ENCODE measurements at places on chromosomes 7 and 10.

DNA sequence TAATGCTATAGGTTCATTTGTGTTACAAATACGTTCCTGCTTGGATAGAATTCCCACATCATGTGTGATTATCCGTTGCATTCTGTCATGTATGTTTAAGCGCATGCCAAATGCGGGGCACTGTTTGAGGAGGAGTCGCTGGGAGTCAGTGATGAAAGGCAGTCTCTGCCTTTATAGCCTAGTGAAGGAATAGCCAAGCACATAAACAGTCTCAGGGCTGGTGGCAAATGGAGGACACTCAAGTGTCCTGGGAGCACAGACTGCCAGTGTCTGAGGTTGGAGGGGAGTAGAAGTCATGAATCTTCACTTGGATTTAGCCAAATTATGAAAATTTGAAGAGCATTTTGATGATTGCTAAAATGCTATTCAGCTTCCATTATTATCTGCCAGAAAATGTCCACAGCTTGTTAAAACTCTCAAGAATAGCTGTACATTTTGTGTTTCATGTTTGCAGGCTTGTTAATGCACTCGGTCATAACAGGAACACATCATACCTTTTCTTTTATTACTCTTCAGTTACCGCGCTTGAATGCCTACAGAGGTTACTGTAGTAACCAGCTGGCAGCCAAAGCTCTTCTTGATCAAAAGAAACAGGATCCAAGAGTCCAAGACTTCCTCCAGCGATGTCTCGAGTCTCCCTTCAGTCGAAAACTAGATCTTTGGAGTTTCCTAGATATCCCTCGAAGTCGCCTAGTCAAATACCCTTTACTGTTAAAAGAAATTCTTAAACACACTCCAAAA lies 41.6 kb downstream of the NET1 start:
- no peak for DNase-seq

DNA sequence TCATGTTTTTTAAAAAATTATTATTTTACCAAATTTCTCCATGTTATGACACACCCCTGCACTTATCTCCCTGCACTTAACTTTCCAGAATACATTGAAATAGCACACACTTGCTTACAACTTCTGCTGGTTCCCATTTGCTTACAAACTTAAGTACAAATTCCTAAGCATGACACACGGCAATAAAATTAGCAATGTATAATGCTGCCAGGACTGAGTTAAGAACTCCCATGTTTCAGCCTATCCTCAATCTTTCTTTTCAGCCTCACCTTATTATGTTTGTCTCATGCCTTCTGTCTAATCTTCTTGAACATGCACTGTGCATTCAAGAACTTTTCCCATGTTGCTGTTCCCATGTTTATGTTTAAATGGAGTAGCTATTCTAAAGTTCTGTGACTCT lies 40.8 kb downstream of the PRPS1L1 start:
- no peak for DNase-seq

GRCh38 chr10:62972103-62972502 lies 155.9 kb upstream of the EGR2 start:
- DNase-seq = no peak

DNA sequence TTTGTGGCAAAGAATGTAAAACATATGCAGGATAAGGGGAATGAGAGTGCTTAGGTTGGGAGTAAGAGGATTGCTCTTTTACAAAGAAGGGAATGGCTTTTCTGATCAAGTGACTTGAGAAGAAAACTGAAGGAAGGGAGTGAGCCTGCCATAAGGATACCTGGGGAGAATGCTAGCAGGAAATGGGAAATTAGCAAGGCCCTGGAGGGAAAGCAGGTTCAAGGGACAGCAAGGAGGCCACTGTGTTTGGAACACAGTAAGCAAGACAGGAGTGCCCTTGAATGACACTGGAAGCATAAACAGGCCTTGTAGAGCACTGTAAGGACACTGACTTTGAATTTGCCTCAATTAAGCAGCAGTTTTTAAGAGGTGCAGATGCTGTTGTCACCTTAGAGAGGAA lies 1069.9 kb downstream of the DNAJB9 start:
- no peak for DNase-seq

DNA sequence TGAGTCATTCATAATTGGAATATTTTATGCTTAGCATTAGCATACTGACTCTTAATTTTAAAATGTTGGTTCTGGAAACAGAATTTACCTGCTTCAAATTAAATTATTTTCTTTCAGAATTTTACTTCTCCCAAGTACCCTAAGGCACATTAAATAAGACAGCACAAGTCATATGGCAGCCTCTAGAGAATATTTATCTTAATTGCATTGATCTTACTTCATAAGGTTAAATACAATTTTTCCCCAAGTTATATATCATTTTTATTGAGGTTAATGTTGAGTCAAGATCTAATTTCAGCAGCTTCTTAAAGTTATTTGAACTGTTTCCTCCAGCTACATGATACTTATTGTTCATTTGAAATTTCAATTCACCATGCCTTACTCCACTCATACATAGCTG lies 123.1 kb upstream of the IMMP2L start:
- DNase-seq = no peak

DNA sequence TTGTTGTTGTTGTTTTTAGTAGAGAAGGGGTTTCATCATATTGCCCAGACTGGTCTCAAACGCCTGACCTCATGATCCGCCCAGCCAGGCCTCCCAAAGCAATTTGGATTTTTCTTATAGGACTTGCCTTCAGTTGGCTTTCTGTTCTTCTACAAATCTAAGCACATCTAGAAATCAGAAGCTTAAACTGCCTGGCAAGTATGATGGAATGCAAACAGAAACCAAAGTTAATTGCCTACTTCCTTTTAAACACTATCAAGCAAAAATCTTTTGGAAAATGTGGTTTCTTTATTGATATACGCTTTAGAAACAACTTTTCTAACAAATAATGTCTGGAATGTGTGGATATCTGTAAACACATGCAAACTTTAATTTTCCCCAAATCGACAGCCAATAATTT lies 64.9 kb downstream of the USP6NL start:
- no peak for DNase-seq

- DNase-seq = peak; percentile 65
These were observed 3.9 kb upstream of the MACC1 start for GRCh38 chr7:20220921-20221547.

DNA sequence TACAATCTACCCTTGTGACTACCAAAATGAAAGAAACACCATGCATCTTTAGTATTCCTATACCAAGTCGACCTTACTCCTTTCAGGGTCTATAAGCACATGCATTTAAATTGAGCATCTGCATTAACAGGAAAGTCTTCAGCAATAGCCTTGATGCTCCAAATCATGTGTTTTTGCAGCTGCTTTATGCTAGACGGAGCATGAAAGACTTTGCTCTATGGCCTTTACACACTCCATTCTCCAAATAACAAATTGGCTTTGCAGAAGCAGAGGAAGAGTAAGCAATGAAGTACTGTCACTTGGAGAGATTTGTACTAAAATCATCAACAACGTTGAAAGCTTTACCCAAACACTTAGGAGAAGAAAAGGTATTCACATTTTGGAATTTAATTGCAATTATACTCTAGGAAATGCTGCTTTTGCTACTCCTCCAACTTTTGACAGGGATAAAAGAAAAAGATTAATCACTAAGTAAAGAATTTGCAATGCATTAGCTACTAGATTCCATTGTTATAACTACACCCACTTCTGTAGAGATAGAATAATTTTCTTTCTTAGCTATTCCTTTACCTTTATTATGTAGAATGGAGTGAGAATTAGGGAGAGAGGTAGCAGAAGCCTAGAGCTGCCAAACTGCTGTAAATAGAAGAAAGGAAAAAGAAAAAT lies 131.8 kb downstream of the SEMA3E start:
- no peak for DNase-seq

- no peak for DNase-seq
These were observed 49.1 kb upstream of the ADCY1 start for GRCh38 chr7:45525057-45525456.

GRCh38 chr10:21528236-21529031 lies 3.0 kb upstream of the SKIDA1 start:
- no peak for DNase-seq

GRCh38 chr7:136030330-136030729 lies 53.2 kb upstream of the MTPN start:
- no peak for DNase-seq

- no peak for DNase-seq
These were observed 255.2 kb downstream of the MDFIC start for GRCh38 chr7:115177103-115177502.

DNA sequence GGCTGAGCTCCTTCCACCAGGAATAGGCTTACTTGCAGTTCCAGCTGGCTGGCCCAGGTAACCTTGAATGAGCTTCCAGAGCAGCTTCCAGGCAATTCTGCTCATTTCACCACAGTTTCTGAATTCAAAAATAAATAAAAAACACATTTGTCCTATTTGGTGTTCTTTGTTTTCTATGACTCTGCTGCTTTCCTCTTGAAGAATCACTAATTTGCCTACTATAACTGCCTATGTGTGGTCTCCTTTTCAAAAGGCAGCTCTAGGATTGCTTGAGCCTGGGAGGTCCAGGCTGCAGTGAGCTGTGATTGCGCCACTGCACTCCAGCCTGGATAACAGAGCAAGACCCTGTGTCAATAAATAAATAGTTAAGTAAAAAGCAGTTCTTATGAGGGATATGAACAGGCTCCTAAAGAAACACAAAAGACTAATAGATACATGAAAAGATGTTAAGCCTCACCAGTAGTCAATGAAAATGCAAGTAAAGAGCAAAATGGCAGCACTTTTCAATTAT lies 19.5 kb upstream of the TNPO3 start:
- no peak for DNase-seq

DNA sequence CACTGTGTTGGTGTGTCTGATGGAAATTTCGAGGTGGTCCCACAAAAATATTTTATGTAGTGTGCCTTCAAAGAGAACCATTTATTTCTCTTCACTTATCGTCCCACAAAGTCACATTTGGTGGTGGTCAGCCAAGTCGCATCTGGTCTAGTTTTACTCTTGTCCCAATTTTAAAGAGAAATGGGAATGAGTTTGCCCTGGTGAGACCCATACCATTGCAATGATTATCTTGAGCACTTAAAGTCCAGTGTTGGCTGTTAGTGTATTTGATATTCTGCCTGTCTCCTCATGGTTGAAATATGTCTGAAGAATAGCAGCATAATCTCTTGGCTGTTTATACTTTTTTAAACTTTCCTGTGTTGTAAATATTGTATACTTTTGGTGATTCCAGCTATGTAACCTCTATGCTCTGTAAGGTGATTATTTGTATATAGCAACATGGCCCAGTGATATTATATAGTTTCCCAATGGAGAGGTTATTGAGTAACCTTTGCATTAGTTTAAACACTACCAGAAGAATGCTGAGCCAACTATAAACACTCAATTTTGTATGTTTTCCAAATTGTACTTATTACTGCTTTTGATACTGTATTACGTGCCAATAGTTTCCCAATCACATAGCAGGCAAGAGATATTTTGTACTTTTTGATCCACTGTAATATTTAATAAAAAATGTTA lies 172.2 kb downstream of the RTKN2 start:
- no peak for DNase-seq

GRCh38 chr7:110839866-110840265 lies 251.1 kb upstream of the LRRN3 start:
- no peak for DNase-seq
